ENCODE measurements at places on chromosomes 7 and 10.

GRCh38 chr10:116168329-116168728 lies 104.7 kb downstream of the GFRA1 start:
- no peak for DNase-seq

GRCh38 chr7:116796471-116796870 lies 65.9 kb upstream of the CAPZA2 start:
- no peak for DNase-seq

- DNase-seq: no peak
These were observed 206.8 kb downstream of the SKIDA1 start for GRCh38 chr10:21318540-21319167.

DNA sequence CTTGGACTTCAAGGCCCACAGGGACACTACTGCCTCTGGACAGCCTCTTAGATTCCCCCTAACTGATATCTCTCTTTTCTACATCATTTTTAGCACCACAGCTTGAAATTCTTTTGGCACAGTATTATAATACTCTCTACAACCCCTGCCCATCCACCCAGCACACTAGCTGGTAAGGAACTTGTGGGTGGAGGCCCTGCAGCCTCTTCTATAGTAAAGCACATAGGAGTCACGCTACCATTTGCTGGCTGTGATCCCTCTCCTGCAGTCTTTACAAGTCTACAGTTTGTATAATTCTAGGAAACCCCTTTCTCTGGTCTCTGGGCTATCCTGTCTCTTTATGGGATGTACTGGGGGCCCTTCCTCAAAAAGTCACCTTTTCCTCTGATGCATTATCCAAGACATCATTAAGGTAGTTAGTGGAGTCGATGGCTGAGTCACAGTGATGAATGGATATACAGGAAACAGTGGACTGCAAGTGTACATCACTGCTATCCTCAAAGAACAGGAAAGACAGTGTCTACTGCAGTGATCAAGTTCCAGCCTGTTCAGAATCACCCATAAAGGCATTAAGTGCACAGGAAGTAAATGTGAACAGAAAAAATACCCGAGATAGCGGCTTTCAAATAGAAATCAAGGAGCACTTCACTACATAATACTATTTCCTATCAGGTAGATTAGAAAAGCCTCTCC lies 54.4 kb downstream of the STK17A start:
- no peak for DNase-seq

- no peak for DNase-seq
These were observed 7.3 kb downstream of the LFNG start for GRCh38 chr7:2526659-2527504.

DNA sequence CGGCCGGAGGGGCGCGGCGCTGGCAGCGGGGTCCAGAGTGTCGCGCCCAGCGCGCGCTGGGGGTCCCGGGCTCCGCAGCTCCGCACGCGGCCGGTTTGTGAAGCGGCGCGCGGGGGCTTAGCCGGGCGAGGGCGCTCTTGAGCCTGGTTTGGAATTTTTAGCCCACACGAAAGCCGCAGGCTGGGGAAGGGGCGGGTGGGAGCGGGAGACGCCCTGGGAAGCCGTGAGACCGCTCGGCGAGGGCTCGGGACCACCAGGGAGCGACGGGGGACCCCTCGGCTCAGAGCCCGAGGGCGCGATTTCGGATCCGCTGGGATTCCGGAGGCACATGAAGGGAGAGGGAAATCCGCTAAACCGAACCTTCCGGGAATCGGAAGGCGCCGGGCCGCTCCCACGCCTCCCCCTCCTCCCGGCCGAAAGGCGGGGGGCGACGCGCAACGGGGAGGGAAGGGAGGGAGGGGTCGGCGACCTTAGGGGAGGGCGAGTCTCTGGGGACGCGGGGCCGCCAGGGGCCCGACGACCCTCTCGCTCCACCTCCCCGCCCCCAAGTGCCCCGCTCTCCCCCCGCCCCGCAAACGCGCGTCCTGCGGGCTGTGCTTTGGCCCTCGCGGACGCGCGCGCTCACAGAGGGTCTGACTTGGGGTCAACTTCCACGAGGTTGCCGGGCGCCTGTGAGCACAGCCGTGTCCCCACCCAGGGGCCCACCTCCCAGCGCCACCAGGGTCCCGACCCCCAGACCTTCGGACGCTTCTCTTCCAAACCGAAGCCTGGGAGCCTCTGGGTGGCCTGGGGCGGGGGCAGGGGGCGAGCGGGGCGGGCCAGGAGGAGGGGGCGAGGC lies 5.1 kb upstream of the ELFN1 start:
- no peak for DNase-seq

GRCh38 chr7:141160246-141160860 lies 86.5 kb downstream of the TMEM178B start:
- no peak for DNase-seq

- DNase-seq: no peak
These were observed 12.7 kb downstream of the AGR2 start for GRCh38 chr7:16791905-16792698.

- DNase-seq: no peak
These were observed 107.0 kb downstream of the ADARB2 start for GRCh38 chr10:1630304-1630703.

GRCh38 chr10:105743343-105744056 lies 1102.4 kb downstream of the SORCS3 start:
- DNase-seq: no peak

GRCh38 chr10:78957471-78958039 lies 111.2 kb upstream of the ZMIZ1 start:
- DNase-seq: no peak

GRCh38 chr10:122164815-122165483 lies 106.1 kb upstream of the BTBD16 start:
- DNase-seq: no peak

- no peak for DNase-seq
These were observed 355.1 kb downstream of the AUTS2 start for GRCh38 chr7:69953136-69954067.
